ENCODE measurements at places on chromosomes 2 and 18.

DNA sequence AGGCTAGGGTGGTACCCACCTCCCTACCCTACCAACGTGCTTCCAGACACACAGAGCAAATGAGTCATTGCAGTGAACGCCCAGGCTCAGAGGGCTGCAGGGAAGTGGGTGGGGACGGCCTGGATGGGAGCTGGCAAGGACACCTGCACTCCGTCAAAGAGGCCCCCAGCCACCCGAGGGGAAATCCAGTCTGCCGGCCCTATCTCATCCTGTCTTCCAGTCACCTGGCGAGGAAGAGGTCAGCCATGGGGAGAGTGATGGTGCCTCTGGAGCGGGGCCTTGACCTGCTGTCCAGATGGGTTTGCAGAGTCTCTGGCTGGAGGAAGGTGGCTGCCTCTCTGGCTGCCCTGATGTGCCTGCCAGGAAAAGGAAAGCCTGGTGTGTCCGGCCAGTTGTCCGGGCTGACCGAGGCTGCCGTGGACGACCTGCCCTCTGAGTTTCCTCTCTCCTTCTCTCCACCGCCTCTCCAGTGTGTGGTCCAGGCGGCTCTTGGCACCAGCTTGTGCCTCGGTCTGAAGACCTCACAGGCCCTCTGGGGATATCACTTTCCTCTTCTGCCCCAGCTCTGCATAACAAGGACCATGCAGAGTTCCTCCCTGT is 209.7 kb upstream of the COPS8 start:
- DNase-seq, result no peak

DNA sequence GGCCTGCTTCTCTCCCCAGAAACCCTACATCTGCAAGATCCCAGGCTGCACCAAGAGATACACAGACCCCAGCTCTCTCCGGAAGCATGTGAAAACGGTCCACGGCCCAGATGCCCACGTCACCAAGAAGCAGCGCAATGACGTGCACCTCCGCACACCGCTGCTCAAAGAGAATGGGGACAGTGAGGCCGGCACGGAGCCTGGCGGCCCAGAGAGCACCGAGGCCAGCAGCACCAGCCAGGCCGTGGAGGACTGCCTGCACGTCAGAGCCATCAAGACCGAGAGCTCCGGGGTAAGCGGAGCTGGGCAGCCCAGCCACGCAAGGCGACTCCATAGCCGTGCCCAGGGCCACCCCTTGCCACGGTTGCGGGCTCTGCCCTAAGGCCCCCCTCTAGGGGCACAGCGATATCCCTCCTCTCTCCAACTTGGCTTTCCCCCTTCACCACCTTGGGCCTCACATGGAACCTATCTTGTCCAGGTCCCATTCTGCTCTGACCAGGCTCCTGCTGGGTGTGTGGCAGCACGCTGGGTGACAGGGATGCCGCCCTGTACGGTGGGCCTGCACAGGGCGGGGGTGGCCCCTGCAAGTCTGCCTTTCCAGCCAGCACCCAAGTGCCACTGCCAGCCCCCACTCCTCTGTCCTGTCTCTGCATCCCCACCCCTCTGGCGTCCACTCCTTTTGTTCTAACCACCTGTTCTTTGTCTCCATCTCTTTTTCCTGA is 248.9 kb downstream of the GLI2 start:
- DNase-seq, result no peak

DNA sequence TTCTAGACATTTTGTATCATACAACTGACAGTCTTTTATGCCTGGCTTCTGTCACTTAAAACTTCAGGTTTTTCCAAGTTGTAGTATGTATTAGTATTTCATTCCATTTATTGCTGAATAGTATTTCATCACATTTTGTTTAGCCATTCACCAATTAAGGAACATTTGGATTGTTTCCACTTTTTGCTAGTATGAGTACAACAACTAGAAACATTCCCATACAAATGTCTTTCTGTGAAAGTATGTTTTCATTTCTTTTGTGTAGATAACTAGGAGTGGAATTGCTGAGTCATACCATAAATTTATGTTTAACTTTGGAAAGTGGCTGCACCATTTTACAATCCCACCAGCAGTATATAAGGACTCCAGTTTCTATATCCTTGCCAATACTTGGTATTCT is 135.9 kb downstream of the ATAD2B start:
- no peak for DNase-seq

DNA sequence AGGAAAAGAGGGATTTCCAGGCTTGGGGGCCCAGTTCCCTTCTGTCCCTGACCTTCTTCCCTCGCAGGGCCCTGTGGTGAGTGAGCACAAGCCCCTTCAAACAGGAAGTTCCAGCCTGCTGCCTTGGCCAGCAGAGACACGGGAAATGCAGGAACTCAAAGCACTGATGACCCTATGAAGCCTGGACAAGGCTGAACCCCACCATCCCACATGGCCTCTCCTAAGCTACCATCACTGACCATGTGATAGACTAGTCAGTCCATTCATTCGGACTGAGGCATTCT is 196.4 kb downstream of the TNS1 start:
- DNase-seq, result no peak

DNA sequence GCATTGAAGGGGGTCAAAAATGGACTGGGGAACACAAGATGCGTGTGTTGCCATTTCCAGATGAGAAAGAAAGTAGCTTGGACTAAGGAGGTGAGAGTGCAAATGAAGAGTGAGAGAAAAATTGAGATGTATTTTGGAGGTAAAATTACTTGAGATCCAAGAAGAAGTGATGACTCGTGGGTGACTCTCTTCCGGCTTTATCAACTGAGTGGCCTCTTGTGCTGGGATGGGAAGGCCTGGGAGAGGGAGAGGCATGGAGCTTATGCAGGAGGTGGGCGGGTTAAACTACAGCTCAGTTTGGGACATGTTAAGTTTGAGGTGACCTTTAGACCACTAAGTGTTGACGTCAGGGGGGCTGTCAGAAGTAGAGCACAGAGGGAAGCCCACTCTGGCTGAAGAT is 34.9 kb downstream of the SULT1C2 start:
- no peak for DNase-seq

DNA sequence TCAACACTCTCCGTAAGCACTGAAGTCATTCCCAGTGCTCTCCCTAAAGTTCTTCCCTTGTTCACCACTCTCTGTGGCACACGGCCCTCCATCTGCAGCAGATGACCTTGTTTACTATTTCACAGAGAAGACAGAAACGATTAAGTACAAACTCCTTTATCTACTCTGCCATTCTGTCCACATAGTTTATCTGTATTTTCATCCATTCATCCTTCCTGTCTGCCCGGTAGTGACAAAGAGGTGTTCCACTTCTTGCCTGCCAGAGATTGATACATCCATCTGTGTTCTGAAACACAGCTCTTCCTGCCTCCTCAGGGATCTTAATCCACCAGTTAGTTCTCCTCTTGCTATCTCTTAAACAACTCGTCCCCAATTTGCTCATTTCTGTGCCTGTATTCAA is 77.9 kb upstream of the CD226 start:
- DNase-seq, result no peak

- DNase-seq, result no peak
These were observed 14.2 kb downstream of the FLACC1 start for GRCh38 chr2:201342923-201343322.

- no peak for DNase-seq
These were observed 59.0 kb downstream of the MBD2 start for GRCh38 chr18:54165450-54165849.

GRCh38 chr18:9771977-9772660 is 64.0 kb downstream of the RAB31 start:
- DNase-seq, result no peak

GRCh38 chr2:8022908-8023640 is 658.8 kb upstream of the ID2 start:
- DNase-seq, result no peak

DNA sequence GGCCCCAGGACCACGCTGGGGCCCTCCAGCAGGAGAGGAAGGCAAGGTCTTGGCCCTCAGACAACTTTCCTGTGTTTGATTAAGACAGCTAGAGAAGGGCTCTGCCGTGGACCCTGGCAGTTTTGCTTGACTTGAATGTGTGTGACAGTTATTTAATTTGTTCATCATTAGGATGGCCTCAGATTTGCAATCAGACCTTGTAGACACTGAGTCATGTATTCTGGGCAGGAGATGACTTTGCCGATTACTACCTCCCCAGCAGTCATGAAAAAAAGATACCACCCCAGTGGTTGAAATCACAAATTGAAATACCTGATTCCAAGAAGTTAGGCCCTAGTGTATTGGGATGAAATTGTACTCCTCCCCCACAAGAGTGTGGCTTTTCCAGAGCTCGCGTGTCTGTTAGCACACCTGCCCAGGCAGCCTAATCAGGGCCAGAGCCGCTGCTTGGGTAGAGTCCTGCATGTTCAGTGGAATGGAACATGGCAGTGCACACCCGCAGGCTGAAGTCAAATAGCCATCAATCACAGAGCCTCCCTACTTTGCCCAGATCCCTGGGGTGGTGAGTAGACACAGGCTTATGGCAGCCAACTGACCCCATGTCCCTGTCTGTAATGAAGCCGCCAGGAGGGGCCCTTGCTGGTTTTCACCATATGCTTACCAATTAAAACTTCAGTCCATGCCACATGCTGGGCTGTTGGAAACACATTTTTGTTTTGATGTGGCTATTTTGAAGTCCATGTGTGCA is 122.5 kb downstream of the TPGS2 start:
- no peak for DNase-seq

GRCh38 chr2:65220432-65221131 is 7.0 kb upstream of the ACTR2 start:
- DNase-seq, result no peak

GRCh38 chr2:26562811-26563645 is 78.1 kb downstream of the CIB4 start:
- DNase-seq, result no peak

GRCh38 chr2:23283653-23284052 is 101.3 kb upstream of the KLHL29 start:
- DNase-seq, result no peak

GRCh38 chr2:68388358-68388757 is 23.3 kb downstream of the PLEK start:
- DNase-seq, result no peak

- DNase-seq, result no peak
These were observed 15.5 kb downstream of the KLF7 start for GRCh38 chr2:207150284-207150683.

GRCh38 chr2:16225545-16225944 is 285.2 kb downstream of the MYCN start:
- DNase-seq, result no peak

GRCh38 chr18:25563346-25563745 is 211.4 kb upstream of the ZNF521 start:
- DNase-seq, result no peak

- DNase-seq, result no peak
These were observed at the start of gene ZEB2 for GRCh38 chr2:144519934-144520731. ZEB2 (minus strand) TSS chr2:144520119; CDS start chr2:144517350, 2,769 bp downstream.

DNA sequence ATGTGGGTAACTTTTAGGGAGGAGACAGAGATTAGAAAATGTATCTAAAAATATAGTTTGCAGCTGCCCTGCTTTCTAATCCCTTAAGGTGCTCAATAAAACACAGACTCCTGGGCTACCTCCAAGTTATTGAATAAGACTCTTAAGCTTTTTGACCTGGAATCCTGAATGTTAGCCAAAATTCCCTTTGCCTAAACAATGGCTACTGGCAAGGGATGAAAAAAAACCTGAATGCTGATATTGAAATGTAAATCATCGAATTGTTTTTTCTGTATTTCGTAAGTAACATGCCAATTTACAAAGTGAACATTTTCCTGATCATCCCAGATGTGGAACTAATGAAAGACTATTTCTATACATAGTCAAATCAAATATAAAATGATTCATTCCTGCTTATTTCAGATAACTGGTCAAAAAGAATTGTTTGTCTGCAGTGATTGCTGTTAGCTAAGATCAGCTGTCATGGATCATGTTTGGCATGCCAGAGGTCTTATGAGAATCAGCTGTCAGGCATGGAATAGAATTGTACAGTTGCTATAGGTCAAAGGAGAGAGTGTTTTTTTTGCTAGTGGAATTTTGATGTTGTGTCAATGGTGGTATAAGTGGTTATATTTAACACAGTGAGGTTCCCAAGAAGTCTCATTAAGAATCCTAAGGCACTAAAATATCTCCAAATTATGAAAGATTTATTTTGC is 363.6 kb upstream of the CWC22 start:
- no peak for DNase-seq

GRCh38 chr2:222577341-222577740 is 78.6 kb downstream of the FARSB start:
- no peak for DNase-seq

GRCh38 chr2:113672326-113672932 is 45.4 kb downstream of the RABL2A start:
- no peak for DNase-seq

- DNase-seq, result no peak
These were observed 138.4 kb downstream of the GALNT3 start for GRCh38 chr2:165655661-165656060.

- peak; percentile 22 for DNase-seq
These were observed 102.1 kb downstream of the ATAD2B start for GRCh38 chr2:23824777-23825212.

- DNase-seq, result no peak
These were observed 629.7 kb upstream of the SETBP1 start for GRCh38 chr18:44051026-44051425.

DNA sequence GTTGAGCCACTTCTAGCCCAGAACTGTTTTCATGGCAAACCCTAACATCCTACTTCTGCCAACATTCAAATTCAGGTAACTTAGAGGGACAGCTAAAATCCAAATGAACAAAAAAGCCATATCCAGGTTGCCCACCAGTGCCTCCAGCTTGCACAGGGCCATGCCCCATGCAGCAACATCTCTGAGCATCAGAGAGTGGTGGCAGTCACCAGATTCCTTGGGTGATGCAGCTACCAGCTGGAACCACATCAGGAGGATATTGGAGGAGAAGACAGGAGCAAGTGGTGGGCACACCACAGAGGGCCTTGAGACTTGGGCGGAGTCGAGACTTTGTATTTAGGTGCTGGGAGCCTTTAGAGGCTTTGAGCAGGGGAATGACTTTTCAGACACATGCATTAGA is 50.5 kb downstream of the SDC1 start:
- no peak for DNase-seq

DNA sequence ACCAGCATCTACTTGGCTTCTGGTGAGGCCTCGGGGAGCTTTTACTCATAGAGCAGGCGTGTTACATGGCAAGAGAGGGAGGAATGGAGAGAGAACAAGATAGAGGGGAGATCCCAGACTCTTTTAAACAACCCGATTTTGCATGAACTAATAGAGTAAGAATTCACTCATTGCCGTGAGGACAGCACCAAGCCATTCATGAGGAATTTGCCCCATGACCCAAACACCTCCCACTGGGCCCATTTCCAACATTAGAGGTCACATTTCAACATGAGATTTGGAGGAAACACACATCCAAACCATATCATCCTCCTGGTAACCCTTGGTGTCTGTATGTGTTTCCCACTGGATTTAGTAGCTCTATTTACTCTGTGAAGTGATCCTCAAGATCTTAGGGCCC is 249.9 kb upstream of the SP5 start:
- no peak for DNase-seq

GRCh38 chr2:230947908-230948365 is 22.9 kb upstream of the GPR55 start:
- no peak for DNase-seq
